Aorta (tissue), 5 donors: ENCODE measurements at places on chromosomes 5 and 9. TPM values are rescaled to one million over a fixed set of nuclear protein-coding genes. Genes with fewer than 3 reads are reported as not detected.

HAPLN1 gene
- 1.6 TPM for total RNA-seq

PCDHA1 gene
- not detected for total RNA-seq

RNF208 gene
- 3.4 TPM for total RNA-seq

FSTL4 gene
- not detected for total RNA-seq

FREM1 gene
- total RNA-seq: 18.9 TPM

LEAP2 gene
- total RNA-seq: 2.1 TPM

ADAMTS13 gene
- 3.6 TPM for total RNA-seq

CDH6 gene
- total RNA-seq: 5.2 TPM

PCDHB7 gene
- total RNA-seq: 6.7 TPM

S1PR3 gene
- 42.4 TPM for total RNA-seq

HRCT1 gene
- total RNA-seq: 14.2 TPM

FUT7 gene
- total RNA-seq: 0.68 TPM

TYRP1 gene
- 1.0 TPM for total RNA-seq
